Stimulated activated CD8-positive, alpha-beta memory T cell treated with anti-CD3 and anti-CD28 coated beads, Interleukin-12 subunit alpha, Interleukin-12 subunit beta, amount 100 ng/mL, for 1 hour (primary cell): ENCODE measurements at places on chromosomes 5 and 9.

DNA sequence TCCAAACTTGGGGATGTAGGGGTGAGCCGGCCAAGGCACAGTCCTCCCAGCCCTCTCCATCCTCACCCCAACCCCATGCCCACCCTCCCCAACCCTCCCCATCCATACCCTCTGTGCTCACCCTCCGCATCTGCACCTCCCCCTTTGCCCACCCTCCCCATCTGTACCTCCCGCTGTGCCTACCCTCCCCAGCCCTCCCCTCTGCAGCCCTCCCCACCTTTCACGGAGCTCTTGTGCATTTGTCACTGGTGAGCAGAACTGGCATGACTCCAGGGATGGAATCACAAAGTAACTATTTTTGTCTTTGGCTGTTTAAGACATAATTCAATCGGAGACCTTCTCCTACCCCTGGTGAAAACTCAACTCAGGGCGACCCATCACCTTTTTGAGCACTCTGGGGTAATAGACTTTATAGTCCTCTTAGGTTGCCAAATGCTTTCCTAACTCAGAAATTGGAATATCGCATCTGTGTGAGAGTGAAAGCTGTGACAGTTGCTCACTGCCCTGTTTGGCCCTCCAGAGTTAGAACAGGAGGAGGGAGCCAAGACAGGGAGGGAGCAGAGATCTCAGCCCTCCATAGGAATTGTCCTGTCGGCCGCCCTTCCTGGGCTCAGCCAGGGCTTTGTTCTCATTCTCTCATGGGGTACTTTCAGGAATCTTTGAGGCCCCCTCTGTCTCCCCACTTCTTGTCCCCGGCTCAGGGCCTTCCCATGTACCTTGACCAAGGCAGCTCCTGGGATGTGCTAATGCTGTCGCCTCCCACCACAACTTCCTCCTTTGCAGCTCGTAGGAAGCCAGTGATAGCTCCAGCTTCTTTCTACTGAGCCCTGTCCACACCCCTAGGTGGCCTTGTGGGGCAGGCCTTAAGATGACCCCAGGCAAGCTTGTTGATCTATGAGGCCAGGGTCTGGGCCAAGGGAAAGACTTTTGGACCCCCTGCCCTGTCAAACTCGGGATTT is 36.2 kb downstream of the OTULIN start:
- no peak for DNase-seq

DNA sequence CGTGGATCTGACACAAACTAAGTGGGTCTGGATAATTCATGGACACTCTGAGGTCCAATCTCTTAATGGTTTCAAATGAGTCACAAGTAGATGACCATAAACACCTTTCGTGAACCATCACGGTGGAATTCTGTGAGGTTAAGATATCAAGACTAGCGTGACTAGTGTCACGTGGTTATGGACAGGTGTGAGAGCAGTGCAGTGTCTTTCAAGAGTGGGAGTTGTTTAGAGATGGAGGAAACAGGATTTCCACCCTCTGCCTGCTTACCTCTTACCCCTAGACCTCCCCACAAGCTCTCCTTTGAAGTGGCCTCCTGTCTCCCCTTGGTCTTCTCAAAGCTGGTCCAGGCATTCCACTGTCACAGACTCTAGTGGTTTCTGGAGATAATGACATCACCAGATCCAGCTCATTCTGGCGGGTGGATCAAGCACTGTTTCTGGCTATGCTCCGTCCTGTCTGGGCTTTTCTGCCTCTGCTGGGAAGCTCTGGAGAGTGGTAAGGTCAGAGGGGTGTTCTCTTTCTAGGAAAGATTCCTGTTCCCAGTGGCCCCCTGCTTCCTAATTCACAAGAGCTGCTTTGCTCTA is 20.0 kb upstream of the ZNF782 start:
- DNase-seq: no peak

DNA sequence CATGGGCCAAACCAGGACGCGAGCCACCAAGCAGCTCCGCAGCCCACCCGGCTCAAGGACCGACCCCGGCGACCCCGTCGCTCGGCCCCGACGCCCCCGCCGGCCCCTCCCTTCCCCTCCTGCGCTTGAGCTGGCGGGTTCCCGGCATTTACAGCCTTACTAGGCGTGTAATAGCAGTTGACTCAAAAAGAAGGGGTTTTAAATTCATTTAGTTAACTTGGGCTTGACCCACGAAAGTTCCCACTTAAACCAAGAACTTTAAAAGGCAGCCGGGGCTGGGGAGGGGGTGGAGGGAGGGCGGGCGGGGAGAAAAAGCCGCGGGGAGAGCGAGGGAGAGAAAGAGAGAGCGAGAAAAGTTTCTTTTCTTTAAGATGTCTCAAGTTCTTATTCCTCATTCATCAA is 636 bp downstream of the PRDM12 start:
- DNase-seq: no peak

DNA sequence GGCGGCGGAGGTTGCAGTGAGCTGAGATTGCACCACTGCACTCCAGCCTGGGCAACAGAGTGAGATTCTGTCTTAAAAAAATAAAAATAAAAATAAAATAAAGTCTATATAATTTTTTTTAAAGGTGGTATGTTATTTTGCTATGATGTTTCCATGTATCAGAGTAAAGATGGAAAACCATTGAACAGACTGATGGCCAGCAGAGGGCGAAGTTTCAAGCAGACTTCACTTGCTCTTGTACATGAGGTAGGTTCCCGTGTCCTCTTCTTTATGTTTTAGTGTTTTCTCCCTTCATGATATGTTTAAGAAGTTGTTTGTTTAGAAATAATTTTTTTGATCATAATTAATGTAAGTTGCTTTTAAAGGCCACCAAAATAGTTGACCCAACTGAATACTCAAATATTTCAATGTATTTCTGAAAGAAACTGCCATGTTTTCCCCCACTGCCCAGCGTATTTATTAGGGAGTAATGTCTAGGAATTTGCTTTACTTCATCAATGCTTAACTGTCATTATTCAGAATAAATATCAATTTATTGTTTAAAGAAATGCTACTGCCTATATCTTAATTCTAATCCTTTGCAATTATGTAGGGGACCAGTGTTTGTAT is 146.4 kb downstream of the HACD4 start:
- peak; percentile 49 for DNase-seq
